Kidney capillary endothelial cell (primary cell): ENCODE measurements at places on chromosomes 4 and X.
A peak's percentile ranks its signal among the peaks of the same experiment; 100 is the strongest.

DNA sequence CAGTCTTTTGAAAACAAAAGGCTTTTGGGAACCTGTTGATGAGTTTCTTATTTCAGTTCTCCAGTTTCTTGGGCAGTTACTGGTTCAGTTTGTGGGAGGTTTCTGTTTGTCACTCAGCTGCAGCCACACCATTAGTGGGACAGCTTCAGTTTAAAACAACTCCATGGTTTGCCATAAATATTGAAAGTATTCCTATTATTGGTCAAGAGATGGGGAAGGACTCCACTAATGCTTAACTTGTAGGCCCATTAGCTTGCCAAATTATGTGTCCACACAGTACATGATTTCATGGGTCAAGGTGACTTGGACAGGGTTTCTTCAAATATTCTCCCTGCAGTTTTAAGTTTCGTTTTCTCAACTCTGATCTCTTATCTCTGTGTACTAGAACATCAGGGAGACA, 15.5 kb upstream of the ASIC5 start:
- no peak for DNase-seq

DNA sequence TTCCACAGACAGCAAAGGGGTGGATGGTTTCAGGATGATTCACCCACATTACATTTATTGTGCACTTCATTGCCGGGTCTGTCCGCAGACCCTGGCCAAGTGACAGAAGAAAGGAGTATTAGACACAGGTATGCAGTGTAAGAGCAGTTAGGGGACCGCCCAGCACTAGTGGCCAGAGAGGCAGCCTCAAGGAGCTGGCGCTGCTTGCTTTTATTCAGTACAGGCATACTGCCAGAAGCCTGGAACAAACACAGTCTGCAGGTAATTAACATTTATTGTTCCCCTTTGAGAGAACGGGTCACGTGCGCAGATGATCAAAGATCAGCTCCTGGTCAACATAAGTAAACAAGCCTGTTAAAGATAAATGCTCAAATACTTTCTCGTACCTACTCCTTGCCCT, 1639.0 kb upstream of the IGFBP7 start:
- DNase-seq: no peak

- no peak for DNase-seq
Observed at GRCh38 chrX:101191217-101191750, 28.3 kb upstream of the DRP2 start.

- DNase-seq: no peak
Observed at GRCh38 chr4:32425243-32425642, 1705.1 kb downstream of the PCDH7 start.

GRCh38 chrX:44244008-44244407, 99.5 kb downstream of the EFHC2 start:
- DNase-seq: peak; percentile 15

- DNase-seq: peak; percentile 36
Observed at GRCh38 chr4:67651536-67651935, 49.4 kb downstream of the UBA6 start.

DNA sequence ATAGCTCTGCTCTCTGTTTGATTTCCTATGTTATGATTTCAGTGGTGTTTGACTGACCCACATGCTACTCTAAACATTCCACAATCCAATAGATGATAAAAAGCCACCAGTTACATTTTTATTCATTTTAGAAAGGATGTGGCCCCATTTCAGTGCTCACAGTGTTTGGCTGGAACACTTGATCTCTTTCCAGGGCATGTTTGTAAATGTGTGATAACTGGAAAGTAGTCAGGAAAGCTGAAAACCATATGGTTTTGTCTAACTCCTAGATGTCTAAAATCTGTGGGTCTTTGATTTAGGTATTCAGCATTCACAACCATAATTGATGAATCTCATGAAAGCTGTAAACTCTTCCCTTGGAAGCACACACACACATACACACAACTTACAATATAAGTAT, 904.9 kb upstream of the AGA start:
- DNase-seq: no peak

DNA sequence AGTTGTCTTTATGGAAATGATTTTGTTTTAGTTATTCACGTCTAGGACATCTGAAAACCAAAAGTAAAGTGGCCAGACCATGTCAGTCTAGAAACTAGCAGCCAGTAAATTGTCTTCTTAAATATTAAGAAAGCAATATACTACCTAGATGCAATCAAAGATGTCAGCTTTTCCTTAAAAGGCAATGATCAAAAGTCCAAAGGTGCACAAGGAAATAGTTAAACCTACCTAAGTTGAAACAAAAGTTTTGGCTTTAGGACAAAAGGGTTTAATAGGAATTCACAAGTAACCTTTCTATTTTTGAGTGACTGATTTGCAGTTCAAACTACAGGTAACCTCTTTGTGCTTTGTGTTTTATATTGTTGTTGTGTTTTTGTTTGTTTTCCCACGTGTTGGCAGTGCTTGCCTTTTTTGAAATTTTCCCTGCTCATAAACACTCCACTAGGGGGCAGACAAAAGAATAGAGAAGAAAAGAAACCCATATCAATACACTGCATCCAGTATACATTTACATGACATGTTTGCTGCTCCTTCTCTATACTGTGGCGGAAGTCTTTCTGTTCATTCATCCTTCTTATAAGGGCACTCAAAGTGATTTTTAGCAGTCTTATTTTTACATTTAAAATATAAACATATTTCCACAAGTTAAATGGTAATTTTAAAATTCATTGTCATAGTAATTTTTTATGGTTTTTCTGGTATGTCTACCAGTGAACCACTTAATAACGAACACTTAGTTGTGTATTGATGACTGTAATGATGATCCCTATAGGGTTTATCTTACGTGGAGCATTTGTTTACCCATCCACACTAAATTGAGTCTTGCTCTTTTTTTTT, 62.7 kb downstream of the GAB1 start:
- DNase-seq: no peak

GRCh38 chr4:73576381-73576780, 43.9 kb downstream of the RASSF6 start:
- DNase-seq: no peak

DNA sequence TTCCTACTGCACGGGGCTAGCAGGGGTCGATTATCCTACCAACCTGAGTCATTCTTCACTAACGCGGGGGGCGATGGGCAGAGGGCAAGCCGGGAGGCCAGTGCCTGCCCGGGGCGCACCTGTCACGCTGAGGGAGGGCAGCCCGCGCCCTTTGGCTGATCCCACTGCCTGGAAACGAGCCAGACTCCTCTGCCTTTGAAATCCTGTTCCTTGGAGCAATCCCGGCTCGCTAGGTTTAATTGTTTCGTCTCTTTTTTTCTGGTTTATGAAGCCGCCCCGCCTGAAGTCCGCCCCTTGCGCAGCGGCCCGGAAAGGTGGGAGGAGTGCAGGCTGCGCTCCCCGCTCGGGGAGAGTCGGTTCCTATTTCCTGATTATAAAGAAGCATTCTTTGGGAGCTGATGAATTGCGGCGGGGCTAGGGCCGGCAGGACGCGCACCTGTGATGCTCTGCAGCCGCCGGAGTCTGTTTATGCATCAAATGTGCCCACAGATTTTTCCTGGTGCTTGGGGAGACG, 484.2 kb downstream of the BCOR start:
- no peak for DNase-seq

- DNase-seq: no peak
Observed at GRCh38 chr4:8417071-8417614, 23.4 kb downstream of the ACOX3 start.
